ENCODE measurements at places on chromosomes 3 and 15.

GRCh38 chr3:121414924-121415323 lies 130.9 kb downstream of the POLQ start:
- DNase-seq, result no peak

GRCh38 chr3:146464005-146464595 lies 5.3 kb downstream of the PLSCR2 start:
- DNase-seq, result no peak

GRCh38 chr3:64300790-64301423 lies 75.6 kb upstream of the PRICKLE2 start:
- DNase-seq, result no peak

GRCh38 chr15:37586011-37586583 lies 348.3 kb upstream of the TMCO5A start:
- DNase-seq, result no peak

DNA sequence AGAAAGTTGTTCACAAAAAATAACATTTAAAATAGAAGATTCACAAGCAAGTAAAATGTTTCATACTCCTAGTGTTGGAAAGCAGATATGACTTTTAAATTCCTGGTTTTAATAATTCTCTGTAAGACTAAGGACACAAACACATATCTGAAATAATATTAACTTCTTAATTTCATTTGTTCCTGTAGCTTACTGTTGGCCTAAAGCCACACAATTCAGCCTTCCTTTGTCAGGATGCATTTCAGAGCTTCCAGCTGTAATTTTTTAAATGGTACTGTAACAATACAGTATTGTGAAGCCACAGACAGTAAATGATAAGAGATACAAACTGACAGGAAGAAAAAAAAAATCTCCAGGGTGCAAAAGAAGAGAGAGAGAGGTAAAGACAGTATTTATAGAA lies 84.2 kb downstream of the TMCC1 start:
- no peak for DNase-seq

- no peak for DNase-seq
These were observed 51.6 kb downstream of the GATM start for GRCh38 chr15:45326741-45327140.

DNA sequence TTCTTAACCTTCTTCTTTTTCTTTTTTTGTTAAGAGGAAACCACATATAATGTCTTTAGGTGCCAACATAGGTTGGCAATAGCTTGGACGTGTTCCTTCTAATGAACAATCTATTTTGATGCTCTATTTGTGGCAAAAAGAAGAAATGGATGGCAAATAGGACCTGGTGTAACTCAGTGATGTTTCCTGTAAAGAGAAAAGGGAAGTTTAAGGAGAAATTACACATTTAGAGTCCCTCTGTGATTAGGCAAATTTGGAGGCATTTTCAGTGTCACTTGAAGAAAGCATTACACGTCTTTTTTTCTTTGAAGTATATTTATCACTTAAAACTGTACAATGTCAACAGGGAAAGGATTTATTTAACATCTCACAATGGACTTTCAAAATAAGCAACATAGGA lies 327.1 kb downstream of the ZIC1 start:
- DNase-seq, result no peak

- no peak for DNase-seq
These were observed 688.7 kb downstream of the MECOM start for GRCh38 chr3:168974617-168975403.

DNA sequence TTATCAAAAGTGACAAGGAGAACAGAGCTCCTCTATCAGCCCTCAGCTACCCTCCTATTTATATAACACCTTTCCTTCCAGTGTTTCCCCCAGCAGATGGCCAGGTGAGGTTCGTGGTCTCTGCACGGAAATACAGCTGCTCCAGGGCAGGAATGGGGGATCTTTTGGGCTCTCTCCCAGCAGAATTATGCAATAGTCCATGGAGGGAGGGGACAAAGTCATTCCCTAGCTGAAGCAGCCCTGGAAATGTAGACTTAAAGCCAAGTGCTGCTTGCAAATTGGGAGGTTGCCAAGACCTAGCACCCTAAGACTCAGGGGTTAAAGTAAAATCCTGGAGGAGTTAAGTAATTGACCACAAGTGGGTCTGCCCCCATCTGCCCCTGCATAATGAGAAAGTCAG lies 256.3 kb downstream of the LRTM1 start:
- no peak for DNase-seq

Measured in stimulated activated CD4-positive, alpha-beta T cell treated with anti-CD3 and anti-CD28 coated beads, Interleukin-1b, Interleukin-23, amount 100 ng/mL, for 48 hours (primary cell).